ENCODE measurements at places on chromosomes 5 and 9.
A peak's percentile ranks its signal among the peaks of the same experiment; 100 is the strongest.

- no peak for DNase-seq
Measured at GRCh38 chr9:131252120-131252519, 24.2 kb downstream of the FAM78A start.

DNA sequence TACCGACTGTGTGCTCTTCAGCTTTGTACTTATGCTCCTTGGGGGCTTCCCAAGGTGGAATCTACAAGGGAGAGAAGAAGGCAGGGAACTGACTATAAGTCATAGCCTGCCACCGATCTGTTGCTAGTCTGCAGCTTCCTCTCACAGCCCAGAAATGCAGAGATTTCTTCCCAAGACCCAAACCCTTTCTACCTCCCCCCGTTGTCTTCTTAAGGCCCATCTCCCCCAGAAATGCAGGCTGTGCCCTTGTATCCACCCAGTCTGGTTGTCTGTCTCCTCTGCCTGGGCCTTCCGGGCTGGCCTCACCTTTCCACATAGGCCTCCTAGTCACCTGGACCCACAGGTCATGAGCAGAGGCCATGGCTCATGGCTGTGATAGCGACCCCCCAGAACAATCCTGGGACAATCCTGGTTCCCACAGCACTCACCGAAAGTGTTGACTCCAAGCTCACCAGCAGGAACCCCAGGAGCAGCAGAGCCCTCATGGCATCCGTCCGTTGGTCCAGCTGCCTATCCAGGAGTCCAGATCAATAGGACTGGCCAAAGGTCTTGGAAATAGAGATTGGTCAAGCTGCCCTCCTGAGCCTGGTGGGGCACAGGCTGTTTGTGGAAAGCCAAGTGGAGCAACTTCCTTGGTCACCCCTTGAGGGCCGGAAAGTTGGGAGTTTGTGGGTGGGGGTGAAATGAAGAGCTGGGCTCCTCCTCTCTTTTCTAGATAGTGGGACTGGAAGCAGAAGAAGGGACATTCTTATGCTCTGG is at the start of gene F12:
F12 (minus strand) TSS at position 522 of the 759 bp plus-strand sequence; CDS start at position 485, 37 bp downstream.
- DNase-seq, result no peak

- DNase-seq, result no peak
Measured at GRCh38 chr9:33750839-33751339, 44.5 kb upstream of the PRSS3 start.

DNA sequence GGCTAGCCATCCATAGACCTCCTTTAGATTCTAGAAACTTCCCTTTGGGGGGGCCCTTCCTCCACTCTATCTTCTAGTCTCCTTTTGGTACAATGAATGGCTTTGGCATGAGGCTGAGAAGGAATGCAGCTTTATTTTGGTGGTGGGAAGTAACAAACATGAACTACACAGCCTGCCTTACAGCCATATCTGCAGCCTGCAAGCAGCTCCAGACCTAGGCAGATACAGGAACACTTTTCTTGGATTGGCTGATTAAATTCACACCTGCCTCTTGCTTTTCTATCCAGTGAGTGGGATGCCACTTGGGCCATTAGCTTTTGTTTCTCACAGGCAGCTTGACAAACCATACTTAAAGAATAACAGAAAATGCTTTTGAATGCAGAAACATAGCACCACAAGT is 28.2 kb downstream of the NR6A1 start:
- DNase-seq, result no peak

DNA sequence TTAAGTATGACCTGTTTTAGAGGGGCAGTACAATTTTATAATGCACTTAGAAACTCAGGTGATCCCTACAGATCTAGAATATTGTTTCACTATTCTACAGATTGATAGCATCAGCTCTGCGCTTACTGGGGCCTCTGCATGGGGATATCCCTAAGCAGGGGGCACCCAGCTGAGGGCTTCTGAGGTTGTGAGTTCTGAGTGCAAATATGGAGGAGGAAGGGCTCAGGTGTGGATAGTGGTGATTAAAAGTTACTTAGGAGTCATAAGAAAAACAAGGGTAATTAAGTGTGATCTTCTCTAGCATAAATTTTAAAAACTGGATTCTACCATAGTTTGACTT is 274.4 kb downstream of the EFNA5 start:
- no peak for DNase-seq

- DNase-seq, result no peak
Measured at GRCh38 chr5:108102463-108102862, 279.4 kb downstream of the FBXL17 start.

DNA sequence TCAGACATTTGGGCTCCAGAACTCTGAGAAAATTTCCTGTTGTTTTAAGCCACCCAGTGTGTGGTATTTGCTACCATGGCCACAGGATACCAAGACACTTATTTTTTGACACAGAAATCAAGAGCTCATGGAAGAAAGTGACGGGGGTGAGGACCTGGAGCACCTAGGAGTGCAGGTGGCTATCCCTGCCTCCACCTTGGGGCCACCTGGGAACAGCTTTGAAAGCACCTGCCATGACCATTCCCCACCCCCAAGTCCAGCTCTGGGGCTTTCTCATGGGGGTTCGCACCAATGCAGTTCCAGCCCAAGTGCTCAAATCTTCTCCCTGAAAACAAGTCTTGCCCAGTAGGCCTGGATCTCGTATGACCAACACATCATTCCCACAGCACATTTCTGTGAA is 214.9 kb upstream of the IRX1 start:
- no peak for DNase-seq

- peak; percentile 18 for DNase-seq
Measured at GRCh38 chr5:81779125-81779915, 28.4 kb upstream of the SSBP2 start.

DNA sequence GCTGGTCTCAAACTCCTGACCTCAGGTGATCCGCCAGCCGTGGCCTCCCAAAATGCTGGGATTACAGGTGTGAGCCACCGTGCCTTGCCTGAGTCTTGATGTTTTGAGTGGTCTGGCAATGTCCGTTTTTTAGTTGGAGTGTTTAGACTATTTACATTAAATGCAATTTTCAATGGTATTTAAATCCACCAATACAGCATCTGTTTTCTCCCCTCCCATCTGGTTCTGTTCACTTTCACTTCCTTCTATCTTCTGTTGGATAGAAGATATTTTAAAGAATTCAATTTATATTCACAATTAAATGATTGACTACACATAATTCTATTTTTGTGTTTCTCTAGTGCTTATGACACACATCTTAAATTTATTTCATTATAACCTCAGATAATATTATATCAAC is 26.0 kb upstream of the PCAT7 start:
- no peak for DNase-seq

- peak; percentile 56 for DNase-seq
Measured at GRCh38 chr5:38831909-38832308, 13.9 kb upstream of the OSMR start.

- DNase-seq, result no peak
Measured at GRCh38 chr5:153770066-153770465, 268.6 kb downstream of the FAM114A2 start.

- DNase-seq, result no peak
Measured at GRCh38 chr5:78050888-78051287, 243.6 kb downstream of the AP3B1 start.

DNA sequence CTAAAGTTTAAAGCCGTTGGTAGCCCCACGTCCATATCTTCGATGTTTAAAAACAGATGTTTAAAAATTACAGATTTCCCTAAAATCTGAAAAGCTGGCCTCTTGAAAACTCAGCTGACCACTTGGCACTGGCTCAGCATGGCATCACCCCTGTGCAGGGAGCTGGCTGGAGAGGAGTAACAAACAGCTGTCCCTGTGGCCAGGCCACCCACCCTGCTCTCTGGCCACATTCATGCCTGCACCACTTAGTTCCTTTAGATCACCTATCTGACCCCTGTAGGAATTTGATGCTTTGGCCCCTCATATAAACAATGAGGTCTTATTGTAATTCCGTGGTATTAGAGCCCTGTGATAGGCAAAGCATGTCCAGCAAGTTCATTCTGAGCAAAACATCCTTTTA is 107.5 kb downstream of the FRMD3 start:
- no peak for DNase-seq

GRCh38 chr5:71695071-71695470 is 24.0 kb upstream of the CARTPT start:
- no peak for DNase-seq

- DNase-seq, result no peak
Measured at GRCh38 chr9:119418721-119419120, 49.5 kb upstream of the BRINP1 start.

DNA sequence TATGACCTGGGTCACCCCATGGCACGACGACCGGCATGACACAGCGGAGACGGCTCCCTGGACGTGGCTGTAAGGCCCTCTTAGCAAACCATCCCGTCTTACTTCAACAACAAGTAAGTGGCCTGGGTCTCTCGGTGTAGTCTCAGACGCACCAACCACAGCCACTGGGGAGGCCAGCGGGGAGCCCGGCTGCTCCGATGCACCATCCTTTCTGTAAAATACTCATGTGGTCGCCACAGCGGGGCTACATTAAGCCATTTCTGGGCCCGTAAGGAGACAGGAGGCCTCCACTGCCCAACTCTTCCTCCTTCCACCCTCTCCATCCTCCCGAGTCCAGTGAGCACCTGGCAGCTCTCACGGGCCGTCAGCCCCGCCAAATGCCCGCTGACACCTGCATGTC is 4.7 kb downstream of the QSOX2 start:
- DNase-seq, result no peak
